NCI-H1417 treated with DMSO at 0.1 percent for 48 hours (cell line): ENCODE measurements at places on chromosomes 12 and 14.

GRCh38 chr12:83386527-83387264 lies 700.0 kb downstream of the TMTC2 start:
- no peak for DNase-seq

GRCh38 chr14:22839159-22839779 lies 2.9 kb downstream of the MMP14 start:
- DNase-seq = no peak

GRCh38 chr12:129641926-129642325 lies 261.9 kb downstream of the TMEM132D start:
- DNase-seq = no peak

- DNase-seq = no peak
These were observed 12.8 kb upstream of the PALS1 start for GRCh38 chr14:67228325-67228984.

DNA sequence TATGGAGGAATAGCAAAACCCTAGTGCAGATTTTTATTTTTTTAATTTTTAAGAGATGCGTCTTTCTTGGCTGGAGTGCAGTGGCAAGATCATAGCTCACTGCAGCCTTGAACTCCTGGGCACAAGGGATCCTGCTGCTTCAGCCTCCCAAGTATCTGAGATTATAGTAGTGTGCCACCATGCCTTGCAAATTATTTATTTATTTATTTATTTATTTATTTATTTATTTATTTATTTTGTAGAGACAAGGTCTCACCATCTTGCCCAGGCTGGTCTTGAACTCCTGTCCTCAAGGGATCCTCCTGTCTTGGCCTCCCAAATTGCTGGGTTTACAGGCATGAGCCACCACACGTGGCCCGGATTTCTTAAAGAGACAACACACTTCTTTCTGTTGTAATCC lies 1158.8 kb downstream of the AACS start:
- no peak for DNase-seq

DNA sequence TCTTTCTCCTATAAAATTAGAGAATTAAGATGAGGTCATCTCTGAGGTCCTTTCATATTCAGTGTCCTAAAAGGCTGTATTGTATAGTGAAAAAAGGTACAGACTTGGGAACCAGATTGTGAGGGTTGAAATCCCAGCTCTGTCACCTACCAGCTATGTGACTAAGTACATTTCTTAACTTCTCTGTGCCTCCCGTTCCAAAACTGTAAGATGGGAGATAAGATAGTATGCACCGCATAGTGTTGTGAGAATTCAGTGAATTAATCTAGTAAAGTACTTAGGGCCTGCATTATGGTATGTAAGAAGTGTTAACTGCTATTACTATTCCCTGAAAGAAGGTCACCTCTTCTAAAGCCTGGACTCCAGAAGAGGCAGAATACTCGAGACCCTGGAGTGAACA lies 60.6 kb downstream of the GNG2 start:
- no peak for DNase-seq

- no peak for DNase-seq
These were observed 402.0 kb downstream of the SYT1 start for GRCh38 chr12:79266343-79267144.

GRCh38 chr14:73394317-73394716 lies 64.0 kb downstream of the NUMB start:
- DNase-seq = no peak

GRCh38 chr12:52952076-52952801 lies 3.3 kb downstream of the KRT18 start:
- DNase-seq = no peak

- peak; percentile 37 for DNase-seq
These were observed at the start of gene RNU6-7 for GRCh38 chr14:32201816-32202490. Gene RNU6-7 (plus strand): TSS chr14:32202045.

GRCh38 chr12:31557707-31558106 lies 33.2 kb downstream of the DENND5B start:
- no peak for DNase-seq

GRCh38 chr14:84282618-84283017 lies 1247.3 kb upstream of the FLRT2 start:
- DNase-seq = no peak

DNA sequence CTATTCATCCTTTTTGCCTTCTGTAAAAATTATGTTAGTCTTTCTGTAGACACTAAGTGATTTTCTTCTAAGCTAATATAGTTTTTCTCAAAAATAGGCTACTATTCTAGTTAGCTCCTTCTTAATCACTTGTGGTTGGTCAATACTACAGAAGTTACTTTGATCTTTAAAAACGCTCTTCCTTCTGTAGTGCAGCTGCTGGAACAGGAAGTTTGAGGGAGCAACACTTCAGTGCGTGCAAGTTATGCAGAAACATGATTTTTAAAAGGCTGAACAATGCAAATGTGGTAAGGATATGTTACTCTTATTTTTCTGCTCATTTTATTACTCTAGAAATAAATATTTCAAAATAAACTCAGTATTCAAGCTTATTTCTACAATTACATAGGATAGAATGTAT lies 11.1 kb upstream of the RERGL start:
- no peak for DNase-seq

- no peak for DNase-seq
These were observed 27.3 kb upstream of the PZP start for GRCh38 chr12:9235519-9235918.

DNA sequence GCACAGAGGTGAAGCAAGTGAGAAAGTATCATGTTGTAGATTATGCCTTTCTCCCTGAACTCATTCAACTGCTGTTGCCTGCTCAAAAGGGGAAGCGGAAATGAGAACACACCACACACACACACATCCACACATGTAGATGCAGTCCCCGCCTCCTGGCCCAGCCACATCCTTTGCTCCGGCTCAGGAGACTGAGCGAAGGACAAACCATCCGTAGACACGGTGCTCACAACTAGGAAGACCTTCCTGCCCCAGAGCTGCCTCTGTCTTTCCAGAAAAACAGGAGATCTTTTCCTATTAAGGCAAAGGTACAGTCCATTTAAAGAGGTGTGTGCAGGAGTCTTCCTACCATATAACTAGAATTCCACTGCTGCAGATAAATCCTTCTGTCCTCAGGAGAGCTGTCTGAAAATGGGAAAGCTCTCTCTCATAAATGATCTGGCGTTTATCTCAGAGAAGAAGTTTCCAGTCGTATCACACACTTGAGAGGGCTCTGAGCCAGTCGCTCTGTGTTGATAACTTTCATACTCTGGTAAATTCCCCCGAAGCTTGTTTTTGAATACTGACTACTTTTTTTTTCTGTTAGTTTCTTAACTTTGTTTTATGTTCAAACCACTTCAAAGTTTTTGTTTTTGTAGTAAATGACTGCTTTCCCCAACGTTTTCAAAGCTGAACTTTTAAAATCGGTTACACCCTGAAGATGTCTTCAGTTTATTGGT lies at the start of gene TESPA1:
TSS of gene TESPA1 (minus strand) at position 105 of the 719 bp plus-strand sequence. CDS start 10,200 bp downstream, outside the sequence.
- DNase-seq = no peak

GRCh38 chr12:68773582-68773981 lies 27.6 kb downstream of the SLC35E3 start:
- no peak for DNase-seq

GRCh38 chr14:25396128-25396527 lies 346.2 kb upstream of the STXBP6 start:
- no peak for DNase-seq

DNA sequence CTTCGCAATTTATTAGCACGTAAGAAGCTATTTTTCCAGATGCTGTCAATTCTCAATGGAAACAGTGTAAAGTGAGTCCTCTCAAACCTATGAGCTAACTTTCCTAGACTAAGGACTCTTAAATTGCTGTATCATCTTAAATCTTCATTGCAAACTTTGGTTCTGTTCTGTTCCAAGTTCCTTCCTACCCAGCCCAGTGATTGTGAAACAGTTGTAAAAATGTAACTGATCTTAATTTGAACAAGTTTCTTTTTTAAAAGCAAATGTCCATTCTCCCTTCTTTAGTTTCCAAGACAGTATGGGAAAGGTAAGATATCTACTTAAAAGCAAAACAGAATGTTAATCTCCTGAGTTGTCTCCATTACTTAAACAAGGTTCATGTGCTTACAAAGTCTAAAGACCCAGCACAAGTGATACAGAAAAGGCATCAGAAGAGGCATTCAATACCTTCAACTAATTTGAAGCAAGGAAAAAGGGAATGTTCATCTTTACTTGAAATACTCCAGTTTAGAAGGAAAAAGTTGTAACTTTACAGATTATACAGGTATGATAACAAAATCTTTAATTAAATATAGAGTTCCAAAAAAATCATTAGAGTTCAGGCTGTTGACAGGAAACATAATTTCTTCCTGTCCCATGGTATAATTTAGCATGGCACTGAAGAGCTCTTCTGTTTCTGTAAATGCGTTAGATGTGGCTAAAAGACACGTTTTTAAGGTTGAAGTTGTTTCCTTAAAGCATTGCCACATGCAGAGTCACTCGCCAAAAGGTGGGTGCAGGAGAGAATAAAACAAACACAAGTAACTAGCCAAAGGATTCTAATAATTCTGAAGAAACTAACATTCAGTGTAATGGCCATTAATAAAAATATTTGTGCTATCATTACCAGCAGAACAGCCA lies 101.5 kb upstream of the USP15 start:
- no peak for DNase-seq

DNA sequence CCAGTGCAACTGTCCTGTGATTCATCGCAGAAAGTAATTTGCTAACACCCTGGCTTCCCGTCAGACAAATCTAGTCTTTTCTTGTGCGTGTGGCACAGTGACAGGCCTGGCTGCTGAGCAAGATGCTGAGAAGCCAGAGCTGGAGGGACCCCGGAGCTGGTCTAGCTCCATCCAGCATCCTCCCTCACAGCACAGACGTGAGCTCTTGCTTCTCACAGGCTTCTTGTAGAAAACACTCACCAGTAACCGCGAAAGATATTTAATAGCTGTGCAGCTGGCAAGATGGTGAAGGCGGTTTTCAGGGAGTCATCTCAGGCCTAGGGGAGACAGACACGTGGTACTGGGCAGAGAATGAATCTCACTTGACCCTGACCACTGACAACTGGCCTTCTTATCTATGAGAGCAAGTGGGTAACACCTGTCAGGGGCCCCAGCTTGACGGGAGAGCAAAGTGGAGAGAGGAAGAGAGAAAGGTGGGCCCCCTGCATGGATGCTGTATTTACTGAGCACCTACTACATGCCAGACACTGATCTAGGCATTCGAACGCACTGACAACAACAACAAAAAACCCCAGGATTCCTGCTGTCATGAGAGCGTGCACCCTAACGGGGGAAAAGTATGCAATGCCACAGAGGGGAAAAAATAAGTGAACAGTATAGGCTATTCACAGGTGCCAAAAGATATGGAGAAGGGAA lies 63.3 kb downstream of the CCDC88C start:
- no peak for DNase-seq

DNA sequence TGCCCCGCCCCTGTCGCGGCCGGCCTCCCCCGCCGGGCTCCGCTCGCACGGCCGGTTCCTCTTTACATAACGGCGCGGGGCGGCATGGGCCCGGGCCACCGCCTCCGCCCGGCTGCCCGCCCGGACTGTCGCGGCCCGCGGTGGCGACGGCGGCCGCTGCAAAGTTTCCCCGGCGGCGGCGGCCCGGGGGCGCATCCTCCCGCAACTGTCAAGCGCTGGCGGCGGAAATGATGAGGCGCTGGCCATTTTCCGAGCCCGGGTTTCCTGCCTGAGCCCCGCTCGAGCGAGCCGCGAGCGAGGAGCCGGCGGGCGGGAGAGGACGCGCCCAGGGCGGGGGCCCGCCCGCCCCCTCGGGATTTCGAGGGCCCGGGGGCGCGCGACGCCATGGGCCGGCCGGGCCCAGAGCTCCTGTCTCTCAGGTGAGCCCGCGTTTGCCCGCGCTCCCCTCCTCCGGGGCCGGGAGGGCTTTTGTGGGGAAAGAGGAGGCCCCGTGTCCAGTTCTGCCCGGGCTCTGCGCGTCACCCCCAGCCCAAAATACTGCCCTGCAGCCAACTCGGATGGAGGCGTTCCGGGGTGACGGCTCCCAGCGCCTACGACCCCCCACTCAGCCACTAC lies at the start of gene SH2B3:
TSS of gene SH2B3 (plus strand) at position 65 of the 615 bp plus-strand sequence. CDS start 12,223 bp downstream, outside the sequence.
- no peak for DNase-seq

- DNase-seq = no peak
These were observed 81.9 kb upstream of the CCND2 start for GRCh38 chr12:4191642-4192041.

GRCh38 chr14:21711360-21711961 lies 37.8 kb upstream of the OR4E1 start:
- no peak for DNase-seq

- no peak for DNase-seq
These were observed 690.9 kb upstream of the FBXO33 start for GRCh38 chr14:40122968-40123648.

DNA sequence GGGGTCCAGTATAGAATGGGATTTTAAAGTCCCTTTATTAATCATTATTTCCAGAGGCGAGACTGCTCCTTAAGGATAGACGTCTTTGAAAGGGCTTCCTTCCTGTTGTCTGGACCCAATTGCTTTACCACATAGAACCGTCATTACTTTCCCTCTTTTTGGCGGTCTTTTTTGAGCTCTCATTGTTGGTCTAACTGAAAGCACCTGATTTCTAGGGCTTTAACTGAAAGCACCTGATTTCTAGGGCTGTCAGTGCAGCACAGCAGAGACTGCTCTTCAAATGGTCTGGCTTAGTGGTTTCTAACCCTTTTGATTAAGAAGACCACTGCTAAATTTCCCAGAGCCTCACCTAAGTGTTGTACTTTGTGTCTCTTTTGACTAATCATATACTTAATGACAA lies 95.8 kb downstream of the PRKCH start:
- no peak for DNase-seq

DNA sequence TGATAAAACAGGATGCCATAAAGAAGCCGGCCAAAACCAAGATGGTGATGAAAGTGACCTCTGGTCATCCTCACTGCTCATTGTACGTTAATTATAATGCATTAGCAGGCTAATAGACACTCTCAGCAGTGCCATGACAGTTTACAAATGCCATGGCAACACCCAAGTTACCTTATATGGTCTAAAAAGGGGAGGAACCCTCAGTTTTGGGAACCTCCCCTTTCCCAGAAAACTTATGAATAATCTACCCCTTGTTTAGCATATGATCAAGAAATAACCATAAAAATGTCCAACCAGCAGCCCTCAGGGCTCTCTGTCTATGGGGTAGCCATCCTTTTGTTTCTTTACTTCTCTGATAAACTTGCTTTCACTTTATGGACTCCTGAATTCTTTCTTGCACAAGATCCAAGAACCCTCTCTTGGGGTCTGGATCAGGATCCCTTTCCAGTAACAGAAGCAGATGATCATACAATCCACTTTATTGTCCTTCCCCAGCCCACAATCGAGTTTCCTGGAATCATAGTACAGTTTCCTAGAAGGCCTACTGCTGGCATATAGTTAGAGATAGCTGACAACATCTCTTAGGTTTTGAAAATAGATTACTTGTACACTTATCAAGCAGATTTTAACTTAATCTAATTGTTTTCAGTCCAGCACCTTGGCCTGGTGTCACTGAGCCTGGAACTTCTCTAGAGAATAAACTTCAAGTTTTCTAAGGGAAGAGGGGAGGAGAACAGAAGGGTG lies 266.7 kb upstream of the HMGA2 start:
- no peak for DNase-seq
